ENCODE measurements at places on chromosomes 16 and 17.

- no peak for DNase-seq
Observed at GRCh38 chr17:53900951-53901350, 78.2 kb downstream of the KIF2B start.

GRCh38 chr17:78986048-78986648, 6.4 kb upstream of the LGALS3BP start:
- DNase-seq = no peak

DNA sequence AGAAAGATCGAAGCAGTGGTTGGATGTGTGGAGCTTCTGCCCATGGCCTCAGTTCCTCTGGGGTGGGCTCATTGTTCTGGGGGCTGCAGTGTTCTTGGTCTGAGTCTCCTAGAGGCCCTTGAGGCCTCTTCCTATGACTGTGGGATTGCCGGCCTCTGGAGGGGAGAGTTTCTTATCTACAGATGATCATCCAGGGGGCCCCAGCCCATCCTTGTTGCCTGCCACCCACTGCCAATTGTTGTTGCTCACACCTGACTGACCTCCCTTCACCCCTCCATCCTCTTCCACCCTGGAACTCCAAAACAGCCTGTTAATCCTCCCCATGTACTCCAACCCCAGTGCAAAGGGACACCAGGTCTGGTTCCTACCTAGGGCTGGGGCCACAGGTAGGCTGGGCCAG, 5.9 kb downstream of the B3GNT9 start:
- DNase-seq = no peak

GRCh38 chr16:10971560-10971961, 27.2 kb downstream of the CLEC16A start:
- no peak for DNase-seq

GRCh38 chr17:46031440-46031839, 32.4 kb downstream of the STH start:
- DNase-seq = no peak

GRCh38 chr16:66523861-66524354, 26.0 kb downstream of the TK2 start:
- DNase-seq = no peak

DNA sequence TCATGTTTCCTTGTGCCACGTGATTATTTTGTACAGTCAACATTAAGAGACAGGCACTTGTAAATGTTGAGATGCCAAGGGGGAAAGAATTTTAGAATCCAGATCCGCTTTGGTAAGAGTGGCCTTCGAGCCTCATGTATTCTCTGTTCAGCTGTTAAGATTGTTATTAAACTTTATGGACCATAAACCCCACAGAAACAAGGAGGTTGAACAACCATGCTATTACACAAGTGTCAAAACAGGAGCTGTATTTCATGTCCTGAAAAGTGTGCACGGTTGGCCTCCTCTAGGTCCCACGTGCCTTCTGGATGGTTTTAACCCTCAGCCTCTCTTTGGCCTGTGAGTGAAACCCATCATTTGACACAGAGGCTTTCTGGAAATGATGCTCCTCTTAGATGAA, 691.3 kb downstream of the MAF start:
- no peak for DNase-seq

DNA sequence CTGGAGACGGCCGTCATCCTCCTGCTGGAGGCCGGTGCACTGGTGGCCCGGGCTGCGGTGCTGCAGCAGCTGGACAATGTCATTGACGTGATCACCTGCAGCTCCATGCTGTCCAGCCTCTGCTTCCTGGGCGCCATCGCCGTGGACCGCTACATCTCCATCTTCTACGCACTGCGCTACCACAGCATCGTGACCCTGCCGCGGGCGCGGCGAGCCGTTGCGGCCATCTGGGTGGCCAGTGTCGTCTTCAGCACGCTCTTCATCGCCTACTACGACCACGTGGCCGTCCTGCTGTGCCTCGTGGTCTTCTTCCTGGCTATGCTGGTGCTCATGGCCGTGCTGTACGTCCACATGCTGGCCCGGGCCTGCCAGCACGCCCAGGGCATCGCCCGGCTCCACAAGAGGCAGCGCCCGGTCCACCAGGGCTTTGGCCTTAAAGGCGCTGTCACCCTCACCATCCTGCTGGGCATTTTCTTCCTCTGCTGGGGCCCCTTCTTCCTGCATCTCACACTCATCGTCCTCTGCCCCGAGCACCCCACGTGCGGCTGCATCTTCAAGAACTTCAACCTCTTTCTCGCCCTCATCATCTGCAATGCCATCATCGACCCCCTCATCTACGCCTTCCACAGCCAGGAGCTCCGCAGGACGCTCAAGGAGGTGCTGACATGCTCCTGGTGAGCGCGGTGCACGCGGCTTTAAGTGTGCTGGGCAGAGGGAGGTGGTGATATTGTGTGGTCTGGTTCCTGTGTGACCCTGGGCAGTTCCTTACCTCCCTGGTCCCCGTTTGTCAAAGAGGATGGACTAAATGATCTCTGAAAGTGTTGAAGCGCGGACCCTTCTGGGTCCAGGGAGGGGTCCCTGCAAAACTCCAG, 1.1 kb downstream of the MC1R start:
- DNase-seq = no peak

DNA sequence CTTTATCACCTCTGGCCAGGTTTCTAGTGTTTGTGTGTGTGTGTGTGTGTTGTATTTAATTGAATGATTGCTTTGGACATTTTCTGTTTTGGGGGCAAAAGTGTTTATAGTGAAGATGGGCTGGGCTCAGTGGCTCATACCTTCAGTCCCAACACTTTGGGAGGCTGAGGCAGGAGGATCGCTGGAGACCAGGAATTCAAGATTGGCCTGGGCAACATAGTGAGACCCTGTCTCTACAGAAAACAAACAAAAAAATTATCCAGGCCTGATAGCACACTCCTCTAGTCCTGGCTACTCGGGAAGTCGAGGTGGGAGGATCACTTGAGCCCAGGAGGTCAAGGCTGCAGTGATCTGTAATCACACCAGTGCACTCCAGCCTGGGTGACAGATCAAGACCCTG, 37.5 kb downstream of the RPA1 start:
- no peak for DNase-seq

DNA sequence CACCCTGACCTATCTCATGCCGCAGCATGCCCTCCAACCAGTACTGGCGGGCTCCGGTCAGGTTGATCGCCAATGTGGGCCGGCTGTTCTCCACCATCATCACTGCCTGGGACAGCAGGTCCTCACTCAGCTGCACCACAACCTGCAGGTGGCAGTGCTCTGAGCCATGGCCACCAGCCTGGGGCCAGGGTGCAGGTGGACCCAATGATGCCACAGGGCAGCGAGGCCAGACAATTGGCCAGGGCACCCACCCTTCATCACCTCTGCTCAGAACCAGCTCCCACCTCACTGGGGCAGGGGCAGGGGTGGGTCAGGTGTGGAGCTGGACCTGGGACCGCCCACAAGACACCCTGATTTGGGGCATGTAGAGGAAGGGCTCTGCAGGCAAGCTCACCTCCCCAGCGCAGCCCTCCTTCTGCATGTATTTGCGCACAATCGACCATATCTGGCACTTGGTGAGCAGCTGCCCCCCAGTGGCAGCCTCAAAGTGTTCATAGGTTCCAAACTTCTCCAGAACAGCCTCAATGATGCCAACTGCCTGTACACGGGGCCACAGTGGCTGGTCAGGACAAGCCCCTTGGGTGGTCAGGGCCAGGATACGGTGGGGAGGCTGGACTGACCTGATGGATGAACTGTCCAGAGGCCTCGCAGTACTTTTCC, 4.2 kb downstream of the MATCAP1 start:
- DNase-seq = no peak

DNA sequence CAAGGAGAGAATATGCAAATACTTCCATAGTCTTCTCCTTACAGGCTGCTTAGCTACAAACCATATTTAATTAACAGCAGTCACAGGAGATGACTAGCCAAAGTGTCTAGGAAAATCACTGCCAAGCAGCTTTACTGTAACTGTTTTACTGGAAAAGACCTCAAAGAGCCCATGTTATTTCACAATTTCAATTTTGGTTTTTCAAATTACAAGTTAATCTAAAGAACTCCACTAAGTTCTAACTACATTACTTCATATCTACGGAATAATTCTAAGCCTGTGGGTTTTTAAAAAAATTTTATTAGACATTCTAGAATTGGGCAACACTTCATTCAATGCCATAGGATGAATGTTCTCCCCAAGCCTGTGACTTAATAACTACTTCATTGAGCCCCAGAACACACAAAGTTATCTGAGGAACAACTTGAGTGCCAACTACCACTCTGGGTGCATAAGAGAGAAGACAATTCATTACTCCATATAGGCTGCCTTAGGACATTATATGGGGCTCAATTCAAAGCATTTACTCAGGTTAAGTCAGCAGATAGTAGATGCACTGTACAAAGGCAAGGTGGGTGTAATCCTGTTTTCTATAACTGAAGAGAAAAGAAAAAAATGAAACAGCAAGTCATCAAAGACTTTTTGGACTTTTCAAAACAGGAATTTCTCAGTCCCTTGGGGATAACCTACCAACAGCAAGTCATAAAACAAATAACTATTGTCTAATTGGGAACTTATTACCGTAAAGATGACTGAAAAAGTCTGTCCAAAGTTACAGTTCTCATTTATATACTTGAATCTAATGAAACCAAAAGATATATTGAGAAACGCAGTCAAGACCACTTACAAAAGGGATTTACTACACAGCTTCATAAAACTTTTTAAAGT, 33.0 kb downstream of the STAT3 start:
- no peak for DNase-seq

GRCh38 chr16:80667251-80667560, 126.4 kb downstream of the DYNLRB2 start:
- no peak for DNase-seq

- no peak for DNase-seq
Observed at GRCh38 chr17:39763051-39763820, 25.5 kb downstream of the GRB7 start.

DNA sequence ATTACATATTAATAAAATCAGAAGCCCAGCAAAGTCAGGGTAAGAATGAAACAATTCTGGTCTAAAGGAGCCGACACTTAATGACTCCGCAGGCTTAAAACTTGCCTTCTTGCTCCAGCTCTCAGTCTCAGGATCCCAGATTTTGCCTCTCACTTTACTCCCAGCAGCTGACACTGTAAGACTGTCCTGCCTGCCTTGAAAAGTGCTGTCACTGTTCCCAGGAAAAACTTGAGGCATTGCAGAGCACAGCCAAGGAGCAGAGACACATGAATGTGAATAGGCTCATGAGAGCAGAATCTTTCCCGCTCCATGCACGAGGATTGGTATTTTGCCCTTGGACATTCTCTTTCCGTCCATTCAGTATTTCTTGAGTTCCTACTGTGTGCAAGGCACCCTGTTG, 457.6 kb upstream of the ZFHX3 start:
- DNase-seq = no peak

- no peak for DNase-seq
Observed at GRCh38 chr16:56345406-56346050, 79.8 kb downstream of the AMFR start.

Data from stimulated activated CD8-positive, alpha-beta memory T cell treated with anti-CD3 and anti-CD28 coated beads, Interleukin-4, amount 100 ng/mL, for 1 hour (primary cell).